Stimulated activated CD4-positive, alpha-beta T cell treated with anti-CD3 and anti-CD28 coated beads, Interleukin-15, amount 100 ng/mL, for 48 hours (primary cell): ENCODE measurements at places on chromosomes 2 and 18.

GRCh38 chr2:47277987-47278386 lies 122.9 kb upstream of the STPG4 start:
- DNase-seq: no peak

GRCh38 chr18:2920027-2920426 lies 73.2 kb downstream of the EMILIN2 start:
- DNase-seq: no peak

GRCh38 chr2:96325884-96326255 lies 753 bp downstream of the ITPRIPL1 start:
- no peak for DNase-seq

GRCh38 chr18:13369756-13370510 lies 151.4 kb downstream of the LDLRAD4 start:
- no peak for DNase-seq

GRCh38 chr18:75612456-75612855 lies 185.0 kb upstream of the SMIM21 start:
- no peak for DNase-seq

DNA sequence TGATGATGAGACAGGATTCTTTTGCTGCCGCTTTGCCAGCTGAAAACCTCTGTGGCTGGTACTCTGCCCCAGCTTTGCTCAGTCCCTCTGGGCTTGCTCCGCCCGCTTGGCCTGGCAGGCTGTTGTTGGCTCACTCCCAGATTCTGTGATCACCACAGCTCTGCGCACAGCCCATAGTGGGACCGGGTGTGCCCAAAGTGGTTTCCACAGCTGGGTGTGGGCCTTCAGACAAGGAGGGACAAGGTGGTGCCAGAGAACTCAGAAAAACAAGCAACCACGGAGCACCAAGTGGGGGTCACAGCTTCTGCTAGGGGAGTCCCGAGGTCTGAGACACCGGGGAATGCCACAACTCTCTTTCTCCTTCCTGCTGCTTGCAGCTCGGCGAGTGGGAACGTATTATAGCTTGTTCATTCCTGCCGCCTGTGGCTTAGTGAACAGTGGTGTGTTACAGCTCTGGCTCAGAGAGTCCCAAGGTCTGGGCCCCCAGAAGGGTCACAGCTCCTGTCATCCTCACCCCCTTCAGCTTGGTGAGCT lies 9.2 kb upstream of the KYNU start:
- no peak for DNase-seq

- no peak for DNase-seq
Observed at GRCh38 chr2:205364261-205364660, 318.0 kb upstream of the NRP2 start.

DNA sequence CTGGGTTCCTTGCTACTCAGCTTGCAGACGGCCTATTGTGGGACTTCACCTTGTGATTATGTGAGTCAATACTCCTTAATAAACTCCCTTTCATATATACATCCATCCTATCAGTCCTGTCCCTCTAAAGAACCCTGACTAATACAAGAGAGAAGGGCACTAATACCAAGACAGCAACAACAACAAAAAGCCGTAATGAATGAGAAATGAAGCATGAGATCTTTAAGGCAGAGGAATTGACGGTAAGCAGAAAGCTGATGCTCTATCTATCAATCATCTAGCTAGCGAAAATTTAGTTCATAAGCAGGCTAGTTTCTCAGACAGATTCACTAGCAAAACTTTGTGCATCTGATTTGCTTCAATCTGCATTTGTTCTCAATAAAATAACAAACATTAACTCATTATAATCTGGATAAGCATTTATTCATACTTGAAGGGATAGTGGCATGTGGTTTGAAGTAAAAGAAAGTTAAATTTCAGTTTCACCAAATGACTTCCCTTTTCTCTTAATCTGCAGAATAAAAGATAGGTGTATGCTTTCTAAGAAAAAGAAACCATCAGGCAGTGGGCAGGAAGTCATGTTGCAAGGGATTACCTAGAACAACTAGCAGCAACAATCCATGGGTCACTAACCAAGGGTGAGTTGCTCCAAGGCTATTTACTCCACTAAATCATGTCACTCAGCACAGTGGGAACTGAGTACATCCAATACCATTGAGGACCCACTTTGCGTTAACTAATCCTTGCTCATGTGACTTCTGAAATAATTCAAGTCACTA lies 376.5 kb downstream of the TMEM182 start:
- DNase-seq: no peak

GRCh38 chr2:45741161-45741850 lies 89.8 kb downstream of the PRKCE start:
- DNase-seq: no peak

DNA sequence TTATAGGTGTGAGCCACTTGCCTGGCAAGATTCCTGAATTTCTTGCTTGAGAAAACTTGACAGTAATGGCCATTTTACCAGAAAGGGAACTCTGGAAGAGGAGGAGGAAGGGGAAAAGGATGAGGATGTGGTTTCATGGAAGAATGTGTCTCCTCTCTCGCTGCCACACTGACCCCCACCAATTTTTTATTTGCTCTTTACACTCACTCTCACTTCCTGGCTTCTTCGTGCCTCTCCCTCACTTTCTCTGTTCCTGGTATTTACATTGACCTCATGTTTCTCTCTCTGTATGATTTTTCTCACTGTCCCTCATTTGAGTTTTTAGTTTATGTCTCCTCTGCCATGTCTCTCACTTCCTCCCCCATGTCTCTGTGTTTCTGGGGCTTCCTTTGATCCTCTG lies 134.5 kb upstream of the CAB39 start:
- no peak for DNase-seq

GRCh38 chr2:221085936-221086335 lies 486.2 kb downstream of the EPHA4 start:
- DNase-seq: no peak

DNA sequence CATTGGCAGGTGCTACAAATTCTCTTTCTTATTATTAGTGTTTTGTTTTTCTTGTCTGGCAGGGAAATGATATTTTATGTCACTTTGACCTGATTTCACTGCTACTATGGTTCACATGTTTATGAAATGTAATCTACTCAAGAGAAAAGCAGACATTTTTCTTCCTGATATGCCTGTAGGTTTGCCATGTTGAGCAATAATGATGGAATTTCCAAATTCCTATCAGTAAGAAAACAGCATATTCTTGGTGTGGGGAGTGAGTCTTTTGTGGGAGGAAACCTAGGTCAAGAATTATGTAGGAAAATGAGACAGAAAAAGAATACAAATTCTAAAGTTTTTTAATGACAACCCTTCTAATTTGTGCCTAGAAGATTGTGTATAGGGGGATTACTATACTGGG lies 356.4 kb downstream of the SLC4A3 start:
- no peak for DNase-seq

DNA sequence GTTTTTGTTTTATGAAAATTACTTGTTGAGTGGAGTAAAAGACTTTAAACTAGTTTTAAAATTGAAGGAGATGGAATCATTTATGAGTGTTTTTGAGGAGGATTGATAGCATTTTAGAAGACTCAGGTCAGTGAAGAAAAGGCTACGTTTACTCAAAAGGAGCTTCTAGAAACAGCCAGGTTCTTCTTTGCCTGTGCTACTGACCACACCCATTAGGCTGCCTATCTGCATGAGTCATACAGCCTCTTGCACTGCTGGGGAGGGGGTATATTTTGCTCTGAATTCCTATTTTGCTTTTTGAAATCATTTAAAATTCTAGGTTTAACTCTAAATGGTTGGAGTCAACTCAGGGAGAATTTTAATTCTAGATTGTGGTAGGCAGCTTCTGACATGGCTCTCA lies 22.3 kb downstream of the EFEMP1 start:
- DNase-seq: no peak

DNA sequence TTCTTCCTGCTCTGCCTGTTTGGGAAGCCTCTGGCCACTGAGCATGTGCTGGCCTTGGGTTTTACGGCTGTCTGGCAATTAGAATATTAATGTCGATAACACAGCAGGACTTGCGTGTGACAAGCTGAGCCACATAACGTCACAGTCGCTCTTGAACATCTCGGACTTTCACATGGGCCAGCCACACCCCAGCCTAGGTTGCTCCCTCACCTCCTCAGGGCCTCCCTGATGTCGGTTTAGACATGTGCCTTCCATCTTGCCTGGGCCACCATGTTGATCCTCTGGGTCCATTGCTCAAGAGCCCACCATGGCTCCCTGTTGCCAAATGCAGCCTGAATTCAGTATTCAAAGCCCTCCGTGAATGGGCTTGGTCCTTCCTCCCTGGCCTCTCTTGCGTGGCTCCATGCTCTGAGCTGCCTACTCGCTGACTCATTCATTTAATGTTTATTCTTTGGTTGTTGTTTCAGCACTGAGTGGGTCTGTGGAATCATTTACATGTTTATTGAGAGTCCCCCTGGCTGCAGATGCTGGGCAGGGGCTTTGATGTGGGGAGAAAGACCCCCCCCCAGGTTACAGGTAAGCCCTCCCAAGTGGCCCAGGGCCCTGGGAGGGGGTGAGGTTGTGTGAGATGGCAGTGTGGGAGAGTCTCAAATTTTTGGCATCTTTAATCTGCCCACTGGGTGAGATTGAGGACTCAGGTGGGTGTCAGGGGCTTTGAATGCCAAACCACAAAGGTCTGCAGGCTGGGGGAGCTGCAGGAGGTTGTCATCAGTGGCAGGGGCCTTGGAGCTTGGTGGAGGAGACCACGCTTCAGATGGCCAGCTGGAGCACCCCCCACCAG lies 62.0 kb downstream of the ODC1 start:
- no peak for DNase-seq

DNA sequence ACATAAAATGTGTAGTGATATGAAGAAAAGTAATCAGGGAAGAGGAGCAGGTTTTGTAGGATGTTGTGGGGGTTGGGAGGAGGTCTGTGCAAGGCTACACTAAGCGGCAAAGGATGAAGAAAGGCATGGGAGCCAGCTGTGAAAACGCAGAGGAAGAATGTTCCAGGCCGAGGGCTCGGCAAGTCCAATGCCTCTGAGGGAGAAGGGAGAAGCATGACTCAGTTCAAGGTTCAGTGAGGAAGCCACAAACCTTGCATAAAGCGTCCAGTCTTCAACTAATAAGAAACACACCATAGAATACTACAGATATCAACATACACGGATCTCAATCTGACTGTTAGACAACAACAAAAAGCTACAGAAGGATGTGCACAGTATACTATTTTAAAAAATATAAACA lies 16.2 kb downstream of the EPB41L3 start:
- no peak for DNase-seq

DNA sequence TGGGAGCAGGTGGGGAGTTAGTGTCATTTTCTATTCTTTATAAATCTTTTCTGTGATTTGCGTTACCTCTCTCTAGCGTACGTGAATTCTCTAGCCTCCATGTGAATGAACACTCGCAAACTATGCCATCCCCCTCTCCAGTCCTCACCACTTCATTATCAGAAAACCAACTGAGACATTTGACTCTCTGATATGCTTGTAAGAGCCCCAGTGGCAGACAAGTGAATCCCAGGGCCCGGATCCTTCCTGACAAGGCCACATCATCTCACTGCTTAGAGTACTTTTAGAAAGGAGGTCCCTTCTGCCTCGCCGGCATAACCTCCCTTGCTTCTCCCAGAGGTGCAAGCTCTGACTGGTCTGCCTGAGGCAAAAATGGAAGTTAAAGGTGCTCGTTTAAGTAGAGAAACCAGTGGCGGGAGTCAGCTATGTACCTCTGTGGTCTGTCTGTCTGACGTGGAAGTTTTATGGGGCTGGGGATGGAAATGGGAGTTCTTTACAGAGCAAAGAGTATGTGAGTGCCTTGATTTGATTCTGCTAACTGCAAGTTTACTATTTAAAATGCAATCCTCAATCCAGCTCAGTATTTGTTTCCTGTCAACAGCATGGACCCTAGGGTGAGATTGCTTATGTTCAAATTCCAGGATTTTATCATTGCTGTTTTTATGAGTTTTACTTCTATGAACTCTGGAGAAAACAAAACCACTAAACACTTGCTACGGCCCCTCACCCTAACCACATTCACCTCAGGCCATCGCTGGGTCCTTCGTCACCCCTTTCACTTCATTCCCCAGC lies 114.9 kb upstream of the MSTN start:
- no peak for DNase-seq

DNA sequence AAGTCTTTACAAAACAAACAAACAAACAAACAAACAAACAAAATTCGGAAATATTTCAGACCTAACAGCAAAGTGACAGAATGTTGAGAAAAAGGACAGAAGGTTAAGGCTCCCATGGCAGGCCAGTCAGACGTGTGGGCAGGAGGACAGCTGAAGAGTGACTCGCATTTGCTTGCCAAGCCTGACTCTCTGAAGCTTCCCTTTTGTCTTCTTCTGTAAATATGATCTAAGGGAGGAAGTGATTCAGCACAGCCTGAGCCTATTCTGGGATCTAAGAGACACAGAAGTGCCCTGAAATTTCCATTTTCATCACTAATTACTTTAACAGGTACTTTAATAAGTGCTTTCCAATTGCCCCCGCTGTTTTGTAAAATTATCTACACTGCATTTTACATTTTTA lies 134.0 kb upstream of the LYPD1 start:
- DNase-seq: no peak

- no peak for DNase-seq
Observed at GRCh38 chr18:38545071-38545470, 979.5 kb upstream of the CELF4 start.

GRCh38 chr2:223929571-223930102 lies 15.5 kb downstream of the WDFY1 start:
- DNase-seq: no peak

DNA sequence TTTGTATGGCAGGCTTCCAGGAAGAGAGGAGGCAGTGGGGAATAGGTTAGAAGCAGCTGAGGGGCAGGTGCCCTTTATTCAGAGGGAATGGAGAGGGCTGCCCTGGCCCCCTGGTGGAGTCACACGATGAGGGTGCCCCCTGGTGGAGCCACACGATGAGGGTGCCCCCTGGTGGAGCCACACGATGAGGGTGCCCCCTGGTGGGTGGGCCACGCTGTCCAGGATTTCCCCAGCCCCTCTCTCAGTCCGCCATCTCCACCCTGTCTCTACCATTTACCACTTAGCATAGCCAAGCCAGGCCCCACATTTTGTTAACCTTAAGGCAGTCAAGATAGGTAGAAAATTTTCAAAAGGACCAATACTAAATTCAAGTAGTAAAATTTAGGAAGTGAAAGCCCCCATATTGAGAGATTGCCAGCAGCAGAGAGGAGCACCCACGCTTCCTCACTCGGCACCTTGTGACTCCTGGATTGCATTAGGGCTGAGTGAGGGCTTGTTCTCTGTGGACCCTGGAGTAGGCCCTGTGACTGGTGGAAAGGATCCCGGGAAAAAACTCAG lies 10.4 kb upstream of the FAM228A start:
- peak; percentile 4 for DNase-seq

DNA sequence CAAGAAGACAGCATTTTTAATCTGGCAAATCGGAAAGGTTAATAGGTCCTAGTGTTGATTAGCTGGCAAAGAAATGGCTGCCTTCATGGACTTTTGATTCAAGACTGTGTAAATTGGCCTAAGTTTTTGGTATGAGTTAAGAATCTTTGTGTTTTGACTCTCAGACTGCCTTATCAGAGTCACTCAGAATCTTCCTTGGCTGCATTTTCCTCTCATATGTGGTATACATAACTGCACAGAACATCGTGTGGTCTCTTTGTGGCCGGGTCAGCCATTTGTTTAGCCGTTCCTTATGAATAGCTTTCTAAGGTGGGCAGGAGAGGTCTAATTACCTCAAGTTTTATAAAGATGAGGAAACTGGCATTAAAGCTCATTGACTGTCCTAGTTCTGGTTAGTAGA lies 30.1 kb downstream of the CAB39 start:
- no peak for DNase-seq
